ENCODE measurements at places on chromosomes 1 and 21.

DNA sequence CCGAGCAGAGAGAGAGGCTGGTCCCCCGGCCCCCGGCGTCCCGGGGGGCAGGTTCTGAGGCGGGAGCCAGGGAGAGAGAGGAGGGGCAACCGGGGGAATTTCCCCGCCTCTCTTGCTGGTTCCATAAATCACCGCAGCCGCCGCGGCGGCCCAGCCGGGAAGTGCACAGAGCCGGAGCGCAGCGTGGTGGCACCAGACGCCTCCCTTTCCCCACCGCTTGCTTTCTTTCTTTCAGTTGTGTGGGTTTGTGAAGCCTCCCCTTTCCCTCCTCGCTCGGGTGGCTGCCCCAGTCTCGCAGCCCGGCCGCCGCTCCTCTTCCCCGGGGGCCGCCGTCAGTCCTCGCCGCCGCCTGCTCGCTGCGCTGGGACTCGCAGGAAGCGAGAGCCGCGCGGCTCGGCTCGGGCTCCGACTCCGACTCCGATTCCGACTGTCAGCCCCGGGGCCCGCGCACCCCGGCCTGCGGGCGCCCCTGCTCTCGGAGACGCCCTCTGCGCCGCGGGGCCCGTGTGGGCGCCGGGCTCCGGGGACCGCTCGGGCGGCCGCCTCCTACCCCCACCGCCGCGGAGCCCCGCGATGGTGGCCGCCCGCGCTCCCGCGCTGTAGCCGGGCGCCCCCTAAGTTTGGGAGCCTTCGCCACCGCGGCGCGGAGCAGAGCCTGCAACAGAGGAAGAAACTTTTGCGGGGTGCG is at the start of gene CACHD1:
CACHD1 (plus strand) TSS at position 153 of the 688 bp plus-strand sequence. CDS start 616 bp downstream, outside the sequence.
- DNase-seq = peak; percentile 62

DNA sequence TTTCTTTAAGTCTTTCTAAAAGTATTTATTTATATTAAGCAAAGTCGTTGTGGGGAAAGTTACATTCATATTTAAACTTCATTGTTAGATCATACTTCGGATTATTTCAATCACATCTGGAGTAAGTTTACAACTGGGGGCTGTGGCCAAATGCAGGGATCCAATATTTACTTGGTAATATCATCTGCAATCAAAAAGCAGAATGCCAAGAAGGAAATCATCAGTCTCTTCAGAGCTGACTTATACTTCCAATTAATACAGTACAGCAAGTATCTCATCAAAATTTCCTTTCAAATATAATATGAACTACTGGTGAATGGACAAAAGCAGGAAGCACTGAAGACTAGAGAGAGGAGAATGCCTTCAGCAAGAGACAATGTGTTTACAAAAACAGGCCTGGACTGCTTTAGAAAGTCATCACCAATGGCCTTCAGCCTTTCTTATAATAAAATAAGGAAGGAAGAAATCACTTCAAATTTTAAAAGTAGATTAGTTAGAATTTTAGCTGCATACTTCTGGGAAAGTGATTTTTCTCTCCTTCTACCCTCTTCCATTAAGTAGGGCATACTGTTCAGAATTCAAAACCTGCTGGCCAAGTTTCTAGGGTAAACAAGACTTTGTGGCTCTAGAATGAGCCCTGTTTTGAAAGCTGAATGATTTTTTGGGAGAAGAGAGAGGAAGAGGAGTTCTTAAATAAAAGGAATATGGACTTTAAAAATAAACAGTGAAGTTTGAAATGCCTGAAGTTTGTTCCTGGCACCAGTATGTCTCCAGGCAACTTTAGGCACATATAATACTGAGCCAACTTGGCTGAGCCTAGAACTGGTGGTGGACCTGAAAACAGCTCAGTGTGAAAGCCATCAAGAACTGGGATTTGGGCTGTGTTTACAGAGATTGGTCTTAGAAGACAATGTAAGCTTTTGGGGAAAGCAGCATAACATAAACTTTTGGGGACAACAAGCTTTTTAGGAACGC is 22.2 kb upstream of the MYOC start:
- no peak for DNase-seq

DNA sequence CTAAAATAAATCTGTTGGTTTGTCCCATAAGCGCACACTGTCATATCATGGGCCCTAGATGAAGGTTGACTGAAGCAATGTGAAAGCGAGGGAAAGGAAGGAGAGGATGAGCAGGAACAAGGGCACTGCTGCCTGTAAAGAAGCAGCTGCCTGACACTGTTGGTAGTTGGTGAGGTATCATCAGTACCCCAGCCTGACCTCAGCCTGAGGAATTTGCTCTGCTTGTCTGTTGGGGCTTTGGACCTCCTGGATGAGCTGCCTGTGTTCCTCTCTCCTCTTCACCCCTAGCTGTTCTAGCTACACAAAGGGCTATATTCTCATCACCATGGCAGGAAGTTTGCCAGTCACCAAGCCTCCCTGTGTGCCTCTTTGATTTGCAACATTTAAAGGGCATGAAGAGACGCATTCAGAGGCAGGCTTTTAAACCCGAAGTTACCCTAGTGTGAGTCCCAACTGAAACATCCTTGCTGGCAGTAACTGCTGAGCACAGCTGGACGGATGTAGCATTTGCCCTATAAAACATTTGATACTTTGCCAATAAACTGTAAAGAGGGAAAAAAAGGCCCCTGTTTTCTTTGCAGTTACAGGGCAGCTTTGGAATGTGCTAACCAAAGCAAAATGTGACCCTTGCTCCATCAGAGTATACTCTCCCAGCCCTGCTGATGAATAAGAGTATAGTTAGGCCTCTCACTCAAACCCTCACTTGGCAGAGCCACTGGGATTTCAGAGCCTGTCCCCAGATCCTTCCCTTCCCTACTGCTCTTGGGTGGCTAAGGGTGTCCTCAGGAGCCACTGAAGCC is 22.2 kb upstream of the SPATA6 start:
- no peak for DNase-seq

DNA sequence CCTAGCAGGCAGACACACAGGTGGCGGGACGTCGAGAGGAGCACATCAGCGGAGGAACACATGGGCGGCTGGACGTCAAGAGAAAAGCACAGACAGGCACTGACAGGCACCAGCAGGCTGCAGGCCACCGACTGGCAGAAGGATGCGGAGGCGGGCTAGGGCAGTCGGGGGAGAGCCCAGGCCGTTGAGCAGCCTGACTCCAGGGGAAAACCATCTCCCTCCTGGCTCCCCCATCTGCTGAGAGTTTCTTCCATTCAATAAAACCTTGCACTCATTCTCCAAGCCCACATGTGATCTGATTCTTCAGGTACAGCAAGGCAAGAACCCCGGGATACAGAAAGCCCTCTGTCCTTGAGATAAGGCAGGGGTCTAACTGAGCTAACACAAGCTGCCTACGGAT is 25.5 kb downstream of the B3GALT5 start:
- DNase-seq = no peak
